ENCODE measurements at places on chromosomes 1 and 21.

GRCh38 chr1:82934074-82934473 lies 1064.9 kb downstream of the TTLL7 start:
- no peak for DNase-seq

DNA sequence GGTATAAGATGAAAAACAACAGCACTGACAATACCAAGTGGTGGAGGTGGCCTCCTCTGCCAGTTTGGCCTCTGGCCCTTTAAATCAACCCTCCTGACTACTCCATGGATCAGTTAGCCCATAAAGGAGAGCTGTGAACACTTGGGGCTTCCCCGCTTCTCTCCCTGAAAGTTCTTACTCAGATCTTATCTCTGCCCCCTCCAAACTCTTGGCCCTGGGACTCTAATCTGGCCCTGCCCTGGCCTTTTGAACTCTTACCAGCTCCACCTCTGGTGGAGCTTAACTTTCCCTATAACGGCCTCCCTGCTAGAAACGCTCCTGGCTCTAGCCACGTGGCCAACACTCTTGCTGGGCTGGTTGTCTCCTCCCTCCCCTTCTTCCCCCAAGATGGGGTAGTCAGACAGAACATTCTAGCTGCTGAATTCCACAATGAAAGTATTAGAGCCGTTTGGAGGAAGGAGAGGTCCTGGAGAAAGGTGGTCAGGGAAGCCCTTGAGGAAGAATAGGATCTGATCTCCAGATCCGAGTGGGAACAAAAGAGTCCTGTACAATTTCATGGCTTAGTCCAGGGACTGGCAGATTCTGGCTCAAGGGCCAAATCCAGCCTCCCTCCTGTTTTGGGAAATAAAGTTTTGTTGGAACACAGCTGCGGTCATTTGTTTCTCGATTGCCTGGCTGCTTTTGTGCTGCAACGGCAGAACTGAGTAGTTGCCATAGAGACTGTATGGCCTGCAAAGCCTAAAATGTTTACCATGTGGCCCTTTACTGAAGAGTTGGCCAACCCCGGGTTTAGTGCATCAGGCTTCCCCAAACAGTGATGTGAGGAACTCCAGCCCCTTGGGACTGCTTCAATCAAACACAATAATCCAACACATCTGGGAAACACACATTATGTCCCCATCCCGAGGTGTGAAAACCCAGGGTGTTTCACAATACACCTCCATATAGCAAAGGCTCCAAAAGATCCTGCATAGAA lies 9.5 kb upstream of the PIGR start:
- DNase-seq = peak; percentile 56

- DNase-seq = no peak
Measured at GRCh38 chr1:18951818-18952391, 4.6 kb downstream of the IFFO2 start.

GRCh38 chr1:41109310-41110197 lies 88.0 kb upstream of the SLFNL1 start:
- peak; percentile 49 for DNase-seq

DNA sequence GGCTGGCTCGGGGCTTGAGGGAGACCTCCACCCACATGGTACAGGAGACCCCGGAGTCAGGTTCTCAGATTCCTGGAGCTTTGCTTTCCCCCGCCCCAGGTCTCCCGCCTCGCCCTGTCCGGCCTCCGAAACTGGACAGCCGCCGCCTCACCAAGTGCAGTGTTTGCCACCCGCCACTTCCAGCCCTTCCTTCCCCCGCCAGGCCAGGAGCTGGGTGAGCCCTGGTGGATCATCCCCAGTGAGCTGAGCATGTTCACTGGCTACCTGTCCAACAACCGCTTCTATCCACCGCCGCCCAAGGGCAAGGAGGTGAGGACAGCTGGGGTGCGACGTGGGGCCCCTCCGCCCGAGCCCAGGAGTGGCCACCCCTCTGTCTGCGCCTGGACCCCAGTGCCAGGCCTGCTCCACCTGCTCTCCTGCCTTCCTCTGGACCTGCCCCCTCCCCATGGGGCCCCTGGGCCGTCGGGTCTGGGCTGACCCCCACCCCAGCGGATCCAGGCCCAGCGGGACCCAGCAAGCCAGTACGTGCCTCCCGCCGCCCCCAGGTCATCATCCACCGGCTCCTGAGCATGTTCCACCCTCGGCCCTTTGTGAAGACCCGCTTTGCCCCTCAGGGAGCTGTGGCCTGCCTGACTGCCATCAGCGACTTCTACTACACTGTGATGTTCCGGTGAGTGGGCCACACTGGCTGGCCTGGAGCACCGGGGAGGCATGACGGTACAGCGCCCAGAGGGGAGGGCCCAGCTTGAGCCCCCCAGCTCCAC lies 8.7 kb downstream of the SELENON start:
- DNase-seq = no peak

DNA sequence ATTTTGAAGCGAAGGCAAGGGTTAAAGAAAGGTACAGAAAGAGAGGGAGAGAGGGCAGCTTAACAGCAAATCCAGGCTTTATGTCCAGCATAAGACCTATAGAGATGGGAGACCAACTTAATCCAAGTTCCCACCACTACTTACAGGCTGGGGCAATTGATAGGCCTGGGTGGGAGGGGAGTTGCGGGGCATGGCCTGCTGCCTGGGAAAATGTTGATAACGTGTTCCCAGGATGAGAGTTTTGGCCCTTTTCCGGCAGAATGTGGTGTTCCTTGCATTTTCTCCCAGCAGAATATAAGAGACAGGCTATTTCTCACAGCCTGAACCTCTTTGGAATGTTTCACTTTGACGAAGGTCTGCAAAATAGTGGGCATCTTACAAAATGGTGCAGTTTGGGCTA lies 34.9 kb upstream of the PLA2G5 start:
- no peak for DNase-seq

- no peak for DNase-seq
Measured at GRCh38 chr1:234719454-234720251, 109.7 kb upstream of the IRF2BP2 start.

DNA sequence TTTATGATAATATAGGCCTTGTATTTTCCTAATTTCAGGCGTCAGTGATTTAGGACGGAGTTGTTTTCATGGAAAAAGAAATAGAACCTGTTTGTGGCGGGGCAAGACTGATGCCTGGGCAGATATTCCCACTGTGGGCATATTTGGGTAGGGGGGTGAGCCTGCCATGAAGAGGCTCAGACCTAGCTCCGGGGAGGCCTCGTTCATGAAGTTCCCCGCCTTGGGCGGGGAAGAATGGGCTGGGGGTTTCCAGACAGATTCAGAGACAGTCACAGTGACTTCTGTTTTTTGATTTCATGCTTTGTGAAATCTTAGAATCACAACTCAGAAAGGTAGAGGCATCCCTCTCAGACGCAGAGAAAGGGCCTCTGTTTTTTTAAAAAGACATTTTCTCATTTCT lies 36.1 kb downstream of the RUNX3 start:
- no peak for DNase-seq

DNA sequence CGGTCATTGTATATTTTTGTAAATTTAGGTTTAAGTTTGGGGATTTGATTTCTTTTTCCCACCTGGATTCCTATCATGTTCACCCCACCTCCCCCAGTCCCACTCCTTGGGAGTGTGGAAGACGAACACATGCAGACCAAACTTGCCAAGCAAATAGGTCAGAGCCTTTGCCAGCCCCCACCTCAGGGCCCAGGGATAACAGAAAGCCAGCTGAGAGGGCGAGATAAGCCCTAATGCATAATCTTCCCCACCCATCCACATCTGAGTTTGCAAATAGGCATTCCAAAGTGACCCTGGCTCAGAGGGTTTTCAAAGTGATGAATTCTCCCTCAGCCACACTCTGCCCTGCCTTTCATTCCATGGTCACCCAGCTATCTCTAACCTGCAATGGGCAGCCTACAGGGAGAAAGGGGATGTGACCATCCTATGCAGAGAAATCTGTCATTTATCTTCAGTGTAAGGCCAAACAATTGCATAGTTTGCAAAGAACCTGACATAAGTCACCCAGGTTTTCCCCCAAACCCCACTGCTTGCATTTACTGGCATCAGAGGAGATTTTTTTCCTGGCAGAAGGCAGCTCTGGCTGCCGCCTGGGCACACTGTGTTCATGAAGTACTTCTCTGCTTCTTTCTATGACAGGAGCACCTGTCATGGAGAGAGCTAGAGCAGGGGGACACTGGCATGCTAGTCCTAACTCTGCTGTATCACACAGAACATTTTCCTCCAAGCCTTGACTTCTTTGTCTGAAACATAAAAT lies 69.0 kb upstream of the NFIA start:
- DNase-seq = no peak

DNA sequence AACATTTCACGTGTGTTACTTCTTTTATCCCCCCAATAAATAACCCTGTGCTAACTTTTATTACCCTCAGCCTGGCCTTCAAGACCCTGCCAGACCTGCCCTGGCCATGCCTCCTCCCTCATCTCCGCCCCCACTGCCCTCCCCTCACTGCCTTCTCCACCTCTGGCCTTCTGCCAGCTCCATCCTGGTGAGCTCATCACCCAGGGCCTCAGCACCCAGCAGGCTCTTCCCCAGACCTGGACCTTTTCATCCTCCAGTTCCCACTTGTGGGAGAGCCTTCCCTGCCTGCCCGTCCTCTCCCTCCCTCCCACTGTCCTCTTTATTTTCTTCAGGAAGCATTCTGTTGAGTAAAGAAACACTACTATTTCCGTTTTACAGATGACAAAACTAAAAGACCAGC lies 72.0 kb downstream of the SLC66A1 start:
- no peak for DNase-seq

- no peak for DNase-seq
Measured at GRCh38 chr1:152997901-152998300, 3.6 kb upstream of the SPRR3 start.

GRCh38 chr1:201999625-202000238 lies 10.7 kb upstream of the ELF3 start:
- DNase-seq = peak; percentile 76

DNA sequence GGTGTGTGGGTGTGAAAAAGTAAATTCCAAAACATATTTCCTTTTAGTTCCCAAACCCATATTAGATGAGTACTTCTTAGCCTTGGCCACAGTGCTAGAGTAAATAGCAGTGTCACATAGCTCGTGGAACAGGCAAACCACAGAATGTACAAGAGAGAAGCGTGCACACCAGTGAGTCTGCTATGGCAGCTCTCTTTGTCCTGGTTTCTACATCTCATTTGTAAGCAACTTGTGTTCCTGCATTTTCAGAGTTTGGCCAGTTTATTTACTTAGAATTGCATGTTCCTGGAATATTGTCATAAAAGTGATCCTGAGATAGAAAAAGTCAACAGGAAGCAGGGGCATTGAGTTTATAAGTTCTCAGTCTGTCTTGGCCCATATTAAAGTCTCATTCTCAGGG lies 142.1 kb downstream of the DHRS3 start:
- no peak for DNase-seq

DNA sequence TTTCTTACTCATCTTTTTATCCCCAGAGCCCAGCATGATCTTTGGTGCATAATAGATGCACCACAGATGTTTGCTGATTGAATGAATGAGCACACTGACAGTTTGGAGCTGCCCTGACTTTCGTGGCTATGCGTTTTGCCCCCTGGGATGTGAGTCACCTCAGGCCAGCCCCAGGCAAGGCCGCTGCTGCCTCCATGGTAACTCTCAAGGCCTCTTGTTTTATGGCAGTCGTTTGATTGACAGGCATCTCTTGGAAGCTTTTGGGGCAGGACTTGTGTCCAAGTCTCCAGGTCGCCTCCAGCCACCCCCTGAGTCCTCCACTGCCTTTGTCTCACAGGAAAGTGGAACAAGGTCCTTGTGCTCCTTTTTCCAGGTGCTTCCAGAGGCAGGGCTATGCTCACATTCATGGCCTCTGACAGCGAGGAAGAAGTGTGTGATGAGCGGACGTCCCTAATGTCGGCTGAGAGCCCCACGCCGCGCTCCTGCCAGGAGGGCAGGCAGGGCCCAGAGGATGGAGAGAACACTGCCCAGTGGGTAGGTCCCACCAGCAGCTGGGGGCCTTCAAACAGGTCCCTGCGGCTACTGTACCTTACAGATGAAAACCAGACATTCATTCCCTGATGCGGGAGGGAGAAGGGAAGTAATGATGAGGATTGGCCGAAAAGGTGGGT lies 11.2 kb downstream of the PSEN2 start:
- peak; percentile 10 for DNase-seq

GRCh38 chr1:197915260-197915861 lies 1.8 kb upstream of the LHX9 start:
- peak; percentile 67 for DNase-seq

DNA sequence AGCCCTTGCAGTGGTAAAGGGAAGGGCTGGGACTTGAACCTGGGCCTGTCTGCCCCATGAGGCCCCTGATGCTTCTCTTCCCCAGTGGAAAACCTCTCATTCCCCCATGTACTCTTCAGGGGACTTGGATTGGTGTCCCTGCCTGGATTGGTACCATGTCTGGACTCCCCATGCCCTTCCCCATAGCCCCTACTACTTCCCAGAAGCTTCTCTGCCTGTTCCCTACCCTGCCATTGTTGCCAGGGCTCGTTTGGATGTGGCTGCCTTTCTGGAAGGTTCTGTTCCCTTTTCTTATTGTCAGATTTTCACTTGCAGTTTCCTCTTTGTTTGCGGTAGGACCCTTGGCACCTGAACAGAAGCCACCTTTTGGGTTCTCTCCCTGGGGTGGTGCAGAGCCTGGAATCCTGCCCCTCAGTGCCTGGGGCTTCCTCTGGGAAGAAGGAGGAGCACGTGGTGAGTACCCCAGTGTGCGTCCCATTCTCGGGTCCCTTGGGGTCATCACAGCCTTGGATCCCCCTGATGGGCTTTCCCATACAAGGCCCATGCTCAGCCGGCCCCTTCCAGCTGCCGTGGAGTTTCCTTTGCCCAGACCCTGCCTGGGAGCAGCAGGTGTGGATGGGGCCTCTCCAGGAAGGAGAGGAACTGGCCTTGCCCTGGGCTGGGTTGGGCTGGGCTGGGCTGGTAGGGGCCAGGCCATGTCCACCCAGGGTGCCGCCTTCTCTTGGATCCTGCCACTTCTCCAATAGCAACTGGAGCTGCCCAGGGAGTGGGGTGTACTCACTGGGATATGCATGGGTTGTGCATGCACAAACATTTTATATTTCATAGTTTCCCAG lies 281.1 kb downstream of the PTPRU start:
- no peak for DNase-seq

- DNase-seq = no peak
Measured at GRCh38 chr1:58528518-58528917, 18.0 kb downstream of the OMA1 start.

- no peak for DNase-seq
Measured at GRCh38 chr1:175400766-175401165, 208.2 kb upstream of the KIAA0040 start.

- DNase-seq = no peak
Measured at GRCh38 chr1:36304521-36304920, 1.6 kb upstream of the SH3D21 start.

DNA sequence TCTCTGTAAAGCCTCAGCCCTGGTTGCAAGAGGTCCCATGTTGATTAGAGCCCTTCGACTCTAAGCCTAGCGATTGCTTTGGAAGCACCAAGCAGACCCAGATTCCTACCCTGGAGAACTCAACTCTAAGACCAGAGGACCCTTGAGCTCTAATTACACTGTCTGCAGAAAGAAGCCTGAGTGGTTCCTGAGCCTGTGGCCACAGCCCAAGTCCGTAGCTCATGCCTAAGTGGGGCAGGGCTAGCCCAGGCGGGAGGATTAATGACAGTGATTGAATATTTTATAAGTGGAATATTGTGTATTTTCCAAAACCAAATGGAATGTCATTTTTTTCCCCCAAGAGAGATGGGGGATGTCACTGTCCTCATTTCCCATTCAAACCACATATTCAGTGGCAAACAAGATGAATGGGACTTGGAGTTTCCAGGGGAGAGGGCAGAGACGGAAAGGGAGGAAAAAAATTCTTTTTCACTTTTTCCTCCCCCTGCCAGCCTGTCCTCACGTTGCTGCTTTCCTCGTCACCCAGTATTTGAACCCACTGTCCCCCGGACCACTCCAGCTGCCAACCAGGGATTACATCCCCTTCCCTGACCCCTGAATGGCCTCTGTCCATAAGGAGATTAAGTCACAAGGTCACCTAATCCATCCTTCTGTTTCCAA lies 79.6 kb upstream of the CTTNBP2NL start:
- no peak for DNase-seq

GRCh38 chr1:181482001-181482430 lies 1.3 kb upstream of the CACNA1E start:
- DNase-seq = peak; percentile 10
